ENCODE measurements at places on chromosomes 16 and 17.

- no peak for DNase-seq
Observed at GRCh38 chr16:83720981-83721380, 86.8 kb upstream of the HSBP1 start.

DNA sequence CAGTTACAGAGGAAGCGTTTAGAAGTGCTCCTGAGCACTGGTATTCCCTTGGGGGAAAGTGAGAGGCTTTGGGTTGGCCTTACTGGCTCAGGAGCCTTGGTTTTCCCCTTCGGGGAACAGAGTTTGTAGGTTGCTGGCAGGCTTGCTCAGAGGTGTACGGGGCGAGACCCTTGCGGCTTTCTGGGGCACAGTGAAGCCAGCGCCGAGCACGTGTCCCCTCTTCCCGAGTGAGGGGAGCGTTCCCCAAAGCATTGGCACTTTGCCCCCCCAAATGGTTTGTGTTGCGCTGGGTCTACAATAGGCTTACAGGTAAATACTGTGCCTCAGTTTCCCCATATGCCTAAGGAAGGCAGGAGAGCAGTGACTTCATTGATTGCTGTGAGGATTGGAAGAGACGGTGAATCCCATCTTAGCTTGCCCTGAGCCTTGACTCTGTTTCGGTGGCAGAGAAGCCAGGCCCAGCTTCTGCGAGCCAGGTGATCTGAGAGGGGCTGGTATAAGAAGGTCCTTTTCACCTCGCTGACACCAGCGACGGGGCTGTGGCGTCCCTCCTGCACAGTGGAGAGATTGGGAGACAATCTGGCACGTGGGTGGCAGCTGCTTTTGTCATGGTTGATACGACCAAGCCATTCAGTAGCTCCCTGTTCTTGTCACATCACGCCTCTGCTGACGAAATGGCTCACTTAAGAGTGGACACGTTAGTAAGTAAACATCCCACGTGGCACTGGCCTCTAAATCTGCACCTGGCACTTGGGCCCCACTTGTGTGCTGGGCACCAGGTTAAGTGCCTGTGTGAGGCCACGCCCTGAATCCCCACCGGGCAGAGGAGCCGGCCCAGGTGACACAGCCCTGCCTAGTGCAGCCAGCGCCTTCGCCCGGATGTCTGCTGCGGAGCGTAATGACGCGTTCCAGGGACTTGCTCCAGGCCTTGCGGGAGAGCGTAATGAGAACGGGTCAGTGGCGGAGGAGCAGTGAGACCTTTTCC lies 55.0 kb downstream of the MEAK7 start:
- peak; percentile 46 for DNase-seq

DNA sequence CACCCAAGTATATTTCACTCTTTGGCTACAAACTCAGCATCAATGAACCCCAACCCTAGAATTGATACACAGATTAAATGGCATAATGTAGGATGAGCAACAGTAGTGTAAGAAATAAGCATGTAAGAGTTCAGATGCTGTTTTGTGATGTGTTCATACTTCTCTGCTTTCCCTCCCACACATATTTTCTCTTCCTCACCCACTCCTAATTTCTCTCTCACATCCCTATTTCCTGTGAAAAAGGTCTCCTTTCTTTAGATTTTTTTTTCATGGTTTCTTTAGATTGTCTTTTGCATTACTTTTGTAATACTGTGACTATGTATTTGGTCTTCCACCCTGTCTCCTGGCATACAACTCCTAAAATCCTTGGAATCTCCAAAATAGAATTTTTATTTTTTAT lies 21.7 kb downstream of the CREBBP start:
- no peak for DNase-seq

GRCh38 chr17:82412535-82413520 lies 5.3 kb upstream of the HEXD start:
- no peak for DNase-seq

GRCh38 chr16:46871597-46871996 lies 12.6 kb upstream of the GPT2 start:
- no peak for DNase-seq

DNA sequence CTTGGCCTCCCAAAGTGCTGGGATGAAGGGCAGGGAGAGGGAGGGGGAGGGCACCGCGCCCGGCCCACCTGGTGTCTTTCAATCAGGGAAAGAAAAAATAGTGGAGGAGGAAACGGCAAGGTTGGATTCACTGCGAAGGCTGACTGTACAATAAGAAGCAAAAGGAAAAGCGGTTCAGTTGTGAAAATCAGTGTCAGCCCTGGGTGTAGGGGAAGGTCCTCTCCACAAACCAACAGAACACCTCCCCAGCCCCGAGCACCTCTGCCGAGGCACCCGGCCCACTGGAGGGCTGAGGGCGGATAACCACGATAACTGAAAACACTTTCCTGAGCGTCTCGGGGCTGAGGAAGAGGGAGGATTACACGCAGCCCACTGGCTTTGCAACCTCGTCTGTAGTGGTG lies 1.4 kb upstream of the SPG7 start:
- DNase-seq: no peak

- no peak for DNase-seq
Observed at GRCh38 chr17:14334919-14335318, 34.0 kb downstream of the HS3ST3B1 start.

- no peak for DNase-seq
Observed at GRCh38 chr16:46949241-46949892, 24.1 kb downstream of the DNAJA2 start.
